ENCODE measurements at places on chromosomes 6 and 20. TPM values are rescaled to one million over a fixed set of nuclear protein-coding genes. Genes with fewer than 3 reads are reported as not detected.
A peak's percentile ranks its signal among the peaks of the same experiment; 100 is the strongest.

Gene RARS2
- total RNA-seq = 24.7 TPM

GRCh38 chr6:20757761-20758160, 223.5 kb downstream of the CDKAL1 start:
- DNase-seq = no peak

Gene MCM3
- 214 TPM for total RNA-seq

- DNase-seq = no peak
Observed at GRCh38 chr6:9799582-9799981, 615.3 kb downstream of the TFAP2A start.

GRCh38 chr6:119390247-119390793, 40.8 kb upstream of the MAN1A1 start:
- no peak for DNase-seq

- DNase-seq = no peak
Observed at GRCh38 chr20:15627501-15627903, 945.7 kb downstream of the KIF16B start.

Gene PDSS2
- total RNA-seq = 14.5 TPM

GRCh38 chr6:28269492-28269891, 2.5 kb downstream of the ZSCAN26 start:
- no peak for DNase-seq

Gene THBD
- not detected for total RNA-seq

- DNase-seq = no peak
Observed at GRCh38 chr6:20259316-20260049, 47.2 kb upstream of the MBOAT1 start.

DNA sequence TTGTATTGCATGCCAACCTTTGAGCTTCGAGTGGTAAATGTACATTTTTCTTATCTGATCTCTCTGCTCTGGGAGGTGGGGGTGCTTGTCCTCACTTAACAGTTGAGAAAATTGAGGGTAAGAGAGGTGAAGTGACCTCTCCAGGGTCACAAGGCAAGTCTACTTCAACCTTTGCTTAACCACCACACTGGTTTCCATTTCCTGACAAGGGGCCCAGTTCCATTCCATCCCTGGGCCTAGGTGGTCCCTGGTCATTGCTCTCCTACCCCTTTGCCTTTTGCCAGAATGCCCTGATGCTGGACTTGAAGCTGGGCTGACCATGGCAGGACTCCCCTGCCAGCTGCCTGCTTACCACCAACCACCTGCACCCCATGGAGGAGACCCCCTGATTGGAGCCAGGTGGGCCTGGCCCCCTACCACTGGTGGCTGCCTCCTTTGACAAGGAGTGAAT, 9.9 kb upstream of the BPIFB3 start:
- no peak for DNase-seq

DNA sequence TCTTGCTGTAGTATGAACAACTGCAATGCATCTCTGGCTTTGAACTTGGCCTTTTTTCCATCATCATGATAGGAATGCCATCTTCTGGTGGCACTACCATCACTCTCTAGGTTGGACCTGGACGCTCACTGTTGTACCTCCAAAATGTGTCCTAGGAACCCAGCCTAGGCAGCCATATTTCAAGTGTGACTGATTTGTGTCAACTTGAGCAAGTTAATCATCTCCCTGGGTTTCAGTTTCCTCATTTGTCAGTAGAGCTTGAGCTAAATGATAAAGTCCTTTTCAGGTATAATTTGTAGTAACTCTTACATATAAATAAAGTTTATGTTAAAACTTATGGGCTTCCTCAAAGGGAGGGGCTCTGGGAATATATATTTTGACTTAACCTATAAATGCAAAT, 241.7 kb upstream of the CEP162 start:
- no peak for DNase-seq

DNA sequence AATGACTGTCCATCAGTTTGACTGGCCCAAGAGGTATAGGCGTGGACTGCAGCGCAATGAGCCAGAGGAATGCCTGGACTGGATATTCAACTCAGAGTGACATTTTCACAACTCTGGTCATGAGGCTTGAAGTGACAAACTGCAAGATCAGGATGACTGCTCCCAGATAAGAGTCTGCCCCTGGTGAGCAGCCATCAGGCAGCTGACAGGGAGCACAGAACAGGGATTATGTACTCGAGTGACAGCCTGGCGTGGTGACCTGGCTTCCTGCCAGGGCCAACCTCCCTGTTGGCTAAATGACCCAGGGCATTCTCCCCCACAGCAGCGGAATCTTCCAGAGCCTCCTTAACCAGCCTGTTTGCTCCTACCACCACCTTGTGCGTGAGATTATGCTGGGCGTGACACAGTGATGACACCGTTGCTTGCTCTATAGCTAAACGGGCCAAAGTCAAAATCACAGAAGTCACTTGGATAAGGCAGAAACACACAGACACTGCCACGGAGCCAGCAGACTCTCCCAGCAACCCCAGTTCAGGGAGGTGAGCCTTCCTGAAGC, 209.1 kb upstream of the JARID2 start:
- no peak for DNase-seq

Gene PMEPA1
- 0.57 TPM for total RNA-seq

Gene TPD52L1
- 0.29 TPM for total RNA-seq

- DNase-seq = no peak
Observed at GRCh38 chr20:50658804-50659380, 32.5 kb downstream of the RIPOR3 start.

DNA sequence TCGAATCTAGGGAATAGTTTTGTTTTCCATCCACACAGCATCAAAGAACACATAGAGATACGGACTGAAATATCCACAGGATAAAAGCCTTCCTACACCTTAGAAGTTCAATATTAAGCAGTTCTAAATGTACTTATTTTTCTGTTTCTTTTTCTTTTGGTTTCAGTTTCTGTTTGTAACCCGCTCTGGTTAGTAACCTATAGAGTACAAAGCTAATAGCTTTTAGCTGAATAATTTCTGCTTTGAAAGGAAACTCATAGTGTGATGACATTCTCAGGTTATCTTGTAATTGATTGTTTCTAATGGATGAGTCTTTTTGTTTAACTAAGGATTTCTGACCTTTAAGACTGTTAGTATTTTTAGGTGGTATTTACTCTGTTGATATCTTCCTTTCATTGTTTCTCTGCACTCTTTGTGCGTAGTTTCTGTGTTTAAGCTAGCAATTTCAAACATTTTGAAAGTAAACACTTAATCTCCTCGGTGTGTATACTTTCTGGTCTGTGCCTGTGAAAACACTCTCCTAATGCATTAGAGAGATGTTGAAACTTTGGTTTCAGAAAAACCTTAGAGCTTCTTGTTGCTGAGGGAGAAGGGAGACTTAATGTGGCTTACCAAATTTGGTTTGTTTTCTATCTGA, 385.5 kb downstream of the HDGFL1 start:
- no peak for DNase-seq

DNA sequence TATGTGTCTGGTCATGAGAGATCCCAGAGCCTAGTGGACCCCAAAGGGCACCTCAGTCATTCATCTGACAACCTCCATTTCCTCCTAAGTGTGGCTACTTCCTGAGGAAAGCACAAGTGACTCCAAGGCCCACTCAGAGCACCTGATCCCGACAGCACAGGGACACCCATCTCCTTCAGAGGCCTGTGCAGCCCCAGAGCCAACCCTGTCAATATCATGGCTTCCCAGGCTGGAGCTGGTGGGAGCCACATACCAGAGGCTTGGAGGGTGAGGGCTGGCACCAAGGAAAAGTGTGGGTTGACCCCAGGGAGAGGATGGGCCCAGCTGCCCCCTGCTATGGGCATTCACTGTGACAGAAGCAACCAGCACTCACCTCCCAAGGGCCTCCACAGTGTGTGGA, 117.3 kb downstream of the PSMB1 start:
- no peak for DNase-seq

DNA sequence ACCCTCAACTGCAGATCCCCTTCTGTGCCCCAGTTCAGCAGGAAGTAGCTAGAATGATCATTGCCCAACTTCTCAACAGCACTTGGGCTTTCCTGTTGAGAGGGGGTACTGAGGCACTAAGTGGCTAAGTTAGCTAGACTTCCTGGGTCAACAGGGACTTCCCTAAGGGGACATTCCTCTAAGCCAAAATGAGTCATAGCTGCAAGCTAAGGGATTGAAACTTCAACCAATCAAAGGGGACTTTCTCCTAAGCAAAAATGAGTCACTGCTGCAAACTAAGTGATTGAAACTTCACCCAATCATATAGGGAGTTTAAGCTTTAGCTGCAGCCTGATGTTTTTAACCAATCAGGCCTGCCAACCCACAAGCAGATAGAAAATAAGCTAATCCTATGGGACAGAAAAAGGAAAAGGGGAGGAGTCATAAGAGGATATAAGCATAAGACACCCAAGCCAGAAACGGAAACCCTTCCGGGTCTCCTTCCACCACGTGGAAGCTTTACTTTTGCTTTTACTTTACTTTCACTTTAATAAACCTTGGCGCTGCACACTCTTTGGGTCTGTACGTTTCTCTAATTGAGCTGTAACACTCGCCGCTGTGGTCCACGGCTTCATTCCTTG, 659.0 kb upstream of the HS3ST5 start:
- no peak for DNase-seq

- no peak for DNase-seq
Observed at GRCh38 chr6:19669206-19669605, 168.0 kb upstream of the ID4 start.

Gene F13A1
- total RNA-seq = not detected

DNA sequence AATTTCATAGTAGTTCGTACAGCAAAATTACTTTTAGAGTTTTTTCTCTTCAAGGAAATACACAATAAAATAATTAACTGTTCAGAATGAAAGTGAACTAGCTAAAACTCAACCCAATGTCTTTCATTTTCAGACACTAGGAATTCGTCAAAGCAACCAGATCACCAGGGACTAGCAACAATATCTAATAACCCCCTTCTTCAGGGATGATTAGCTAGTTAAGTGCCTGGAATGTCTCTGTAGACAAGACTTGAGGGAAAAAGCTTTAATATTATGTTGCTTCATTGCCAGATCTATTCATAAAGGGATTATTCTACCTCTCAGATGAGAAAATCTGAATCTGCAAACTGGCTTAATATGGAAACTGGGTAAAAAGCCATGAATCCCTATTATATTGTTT, 41.8 kb upstream of the OR14J1 start:
- DNase-seq = no peak

- no peak for DNase-seq
Observed at GRCh38 chr6:1110164-1110563, 201.7 kb upstream of the FOXQ1 start.

Gene SIRPA
- total RNA-seq = not detected

DNA sequence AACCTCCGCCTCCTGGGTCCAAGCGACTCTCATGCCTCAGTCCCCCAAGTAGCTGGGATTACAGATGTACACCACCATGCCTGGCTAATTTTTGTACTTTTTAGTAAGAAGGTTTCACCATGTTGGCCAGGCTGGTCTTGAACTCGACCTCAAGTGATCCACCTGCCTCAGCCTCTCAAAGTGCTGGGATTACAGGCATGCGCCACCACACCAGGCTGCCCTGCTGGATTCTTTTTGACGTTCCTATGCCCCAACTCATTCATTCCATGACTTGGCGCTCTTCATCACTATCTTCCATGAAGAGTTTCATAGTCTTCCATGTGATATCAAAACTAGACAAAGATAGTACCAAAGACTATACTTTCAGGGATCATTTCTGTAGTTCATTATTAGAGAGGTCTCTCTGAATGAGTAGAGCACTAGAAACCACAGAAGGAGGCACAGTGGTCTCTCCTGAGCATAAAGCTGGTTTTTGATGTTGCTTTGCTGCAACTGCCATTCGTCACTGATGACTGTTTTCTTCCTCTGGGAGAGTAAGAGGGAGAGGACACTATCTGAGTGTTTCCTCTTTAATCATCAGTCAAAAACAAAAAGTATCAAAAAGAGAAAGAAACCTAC, 23.5 kb downstream of the DNAAF9 start:
- DNase-seq = no peak

GRCh38 chr6:16622193-16622592, 139.1 kb downstream of the ATXN1 start:
- no peak for DNase-seq

DNA sequence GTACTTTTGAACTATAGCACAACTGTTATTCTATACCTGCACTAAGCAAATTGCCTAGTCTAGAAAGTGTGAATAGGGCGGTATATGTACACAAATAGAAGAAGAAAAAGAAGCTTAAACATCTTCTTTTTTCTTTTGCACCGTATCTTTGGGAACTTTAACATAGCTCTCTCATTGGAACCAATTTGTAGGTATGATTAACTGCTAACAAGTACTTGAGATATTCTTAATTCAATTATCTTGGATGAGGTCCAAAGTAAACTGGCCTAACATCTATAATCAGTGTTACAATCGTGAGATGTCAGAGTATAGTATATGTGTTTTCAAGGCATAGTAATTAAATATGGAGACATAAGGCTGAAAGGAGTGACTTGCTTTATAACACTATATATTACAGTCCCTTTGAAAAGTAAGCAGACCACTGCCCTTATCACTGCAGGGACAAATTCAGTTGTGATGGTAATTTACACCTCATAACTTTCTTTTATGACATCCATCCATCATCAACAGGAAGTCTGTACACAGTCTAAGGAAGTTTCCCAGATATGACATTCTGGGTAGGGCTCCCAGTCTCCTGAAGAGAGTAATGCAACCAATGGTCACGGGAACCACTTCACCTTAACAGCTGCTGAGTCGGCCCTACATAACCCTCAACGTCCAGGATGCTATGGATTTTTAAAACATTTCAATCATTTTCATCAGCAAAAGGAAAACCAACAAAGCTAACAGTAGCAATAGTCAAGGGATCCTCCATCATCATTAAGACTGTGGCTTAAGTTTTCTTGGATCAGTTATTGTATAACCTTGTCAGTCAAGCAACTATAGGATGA, 37.6 kb downstream of the NKAIN2 start:
- no peak for DNase-seq

Gene CCN6
- 0.17 TPM for total RNA-seq

- no peak for DNase-seq
Observed at GRCh38 chr6:158038291-158039177, 56.9 kb downstream of the SYNJ2 start.

Gene OPRL1
- 0.16 TPM for total RNA-seq

DNA sequence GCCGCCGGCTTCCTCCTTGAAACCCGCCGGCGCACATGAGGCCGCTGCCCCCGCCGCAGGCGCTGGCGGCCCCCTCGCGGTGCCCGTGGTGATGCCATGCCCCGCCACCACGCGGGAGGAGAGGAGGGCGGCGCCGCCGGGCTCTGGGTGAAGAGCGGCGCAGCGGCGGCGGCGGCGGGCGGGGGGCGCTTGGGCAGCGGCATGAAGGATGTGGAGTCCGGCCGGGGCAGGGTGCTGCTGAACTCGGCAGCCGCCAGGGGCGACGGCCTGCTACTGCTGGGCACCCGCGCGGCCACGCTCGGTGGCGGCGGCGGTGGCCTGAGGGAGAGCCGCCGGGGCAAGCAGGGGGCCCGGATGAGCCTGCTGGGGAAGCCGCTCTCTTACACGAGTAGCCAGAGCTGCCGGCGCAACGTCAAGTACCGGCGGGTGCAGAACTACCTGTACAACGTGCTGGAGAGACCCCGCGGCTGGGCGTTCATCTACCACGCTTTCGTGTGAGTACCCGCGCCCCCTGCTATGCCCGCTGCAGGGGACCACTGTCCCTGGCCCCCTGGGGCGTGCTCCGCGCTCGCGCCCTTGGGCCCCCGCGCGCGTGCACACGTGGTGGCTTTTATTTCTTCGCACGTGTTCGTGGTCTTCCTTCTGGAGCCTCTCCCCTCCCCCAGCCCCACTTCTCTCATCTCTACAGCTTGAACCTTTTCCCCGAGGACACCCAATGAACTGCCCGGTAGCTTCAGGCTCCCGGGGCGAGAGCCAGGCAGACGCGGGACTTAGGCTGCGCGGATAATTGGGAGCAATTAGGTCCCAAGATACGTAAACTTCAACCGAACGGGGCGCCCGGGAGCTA, 453 bp downstream of the KCNQ5 start:
- DNase-seq = peak; percentile 31

Gene TNFRSF21
- total RNA-seq = 3.5 TPM

Gene MOG
- not detected for total RNA-seq

Gene CRISP2
- total RNA-seq = not detected

Gene NOX3
- not detected for total RNA-seq
